ENCODE measurements at places on chromosomes 3 and 15.

DNA sequence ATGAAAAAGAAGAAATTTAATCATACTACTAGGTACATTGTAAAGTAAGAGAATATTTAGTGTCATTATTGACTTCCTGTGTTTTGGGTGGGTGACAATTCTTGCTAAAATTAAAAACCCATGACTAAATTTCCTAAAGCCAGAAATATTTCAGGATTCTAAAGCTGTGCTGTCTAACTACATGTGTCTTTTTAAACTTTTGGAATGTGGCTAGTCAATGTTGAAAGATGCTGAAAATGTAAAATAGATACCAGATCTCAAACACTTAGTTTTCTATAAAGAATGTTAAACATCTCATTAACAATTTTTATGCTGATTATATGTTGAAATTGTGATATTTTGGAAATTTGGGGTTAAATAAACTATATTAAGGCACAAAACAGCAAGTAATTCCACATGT, 308.9 kb upstream of the TMCO5A start:
- DNase-seq, result no peak

GRCh38 chr3:147426931-147427330, 17.8 kb downstream of the ZIC1 start:
- no peak for DNase-seq

GRCh38 chr3:137165117-137165806, 207.5 kb downstream of the IL20RB start:
- peak; percentile 62 for DNase-seq

- no peak for DNase-seq
Measured at GRCh38 chr3:31490502-31490901, 42.2 kb upstream of the STT3B start.

GRCh38 chr3:78868570-78868969, 899.2 kb downstream of the ROBO1 start:
- no peak for DNase-seq

GRCh38 chr15:99437315-99438223, 128.2 kb upstream of the MEF2A start:
- DNase-seq, result peak; percentile 53

- peak; percentile 86 for DNase-seq
Measured at GRCh38 chr3:69540706-69541581, 155.1 kb upstream of the FRMD4B start.

- DNase-seq, result peak; percentile 27
Measured at GRCh38 chr3:10520072-10520471, 14.7 kb upstream of the ATP2B2 start.

- no peak for DNase-seq
Measured at GRCh38 chr15:34043813-34044212, 4.8 kb upstream of the AVEN start.

GRCh38 chr15:76954744-76955143, 23.2 kb downstream of the RCN2 start:
- peak; percentile 47 for DNase-seq

- peak; percentile 73 for DNase-seq
Measured at GRCh38 chr15:68497206-68497910, 65.4 kb upstream of the ITGA11 start.

- DNase-seq, result no peak
Measured at GRCh38 chr3:114411190-114411668, 117.4 kb downstream of the TIGIT start.

GRCh38 chr3:149536429-149536828, 61.9 kb downstream of the TM4SF4 start:
- peak; percentile 91 for DNase-seq

DNA sequence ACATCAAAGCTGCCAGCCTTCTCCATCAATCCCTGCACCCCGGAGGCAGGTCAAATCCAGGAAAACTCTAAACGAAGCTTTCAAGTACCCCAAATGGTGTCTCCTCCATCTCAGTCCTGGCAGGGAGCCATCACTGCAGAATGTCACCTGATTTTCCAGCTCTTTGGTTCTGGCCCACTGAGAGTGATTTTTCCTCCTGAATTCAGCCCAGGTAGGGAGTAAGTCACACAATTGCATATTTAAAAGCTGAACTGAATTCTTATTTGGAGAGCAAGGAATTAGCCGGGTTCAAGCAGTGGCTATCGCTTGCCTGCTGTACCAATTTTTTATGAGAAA, 5.3 kb downstream of the RFTN1 start:
- no peak for DNase-seq

DNA sequence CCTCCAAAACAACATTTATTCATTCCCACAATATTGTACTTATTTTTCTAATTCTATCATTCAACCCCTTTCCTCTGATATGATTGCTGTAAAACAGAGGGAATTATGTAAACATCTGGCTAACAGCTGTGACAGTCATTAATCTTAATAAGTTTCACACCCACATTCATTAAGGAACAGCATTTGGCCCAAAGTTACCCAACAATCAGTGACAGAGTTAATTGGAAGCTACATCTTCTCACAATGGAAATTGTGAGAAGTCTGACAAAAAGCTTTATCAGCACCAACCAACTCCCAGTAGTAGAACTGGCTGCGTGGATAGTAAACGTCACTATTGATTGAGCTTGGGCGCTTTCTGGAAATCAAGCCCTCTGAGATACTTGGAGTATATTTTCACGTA, 165.8 kb upstream of the SLC24A5 start:
- DNase-seq, result no peak

GRCh38 chr3:156721687-156722618, 47.6 kb downstream of the TIPARP start:
- DNase-seq, result no peak

DNA sequence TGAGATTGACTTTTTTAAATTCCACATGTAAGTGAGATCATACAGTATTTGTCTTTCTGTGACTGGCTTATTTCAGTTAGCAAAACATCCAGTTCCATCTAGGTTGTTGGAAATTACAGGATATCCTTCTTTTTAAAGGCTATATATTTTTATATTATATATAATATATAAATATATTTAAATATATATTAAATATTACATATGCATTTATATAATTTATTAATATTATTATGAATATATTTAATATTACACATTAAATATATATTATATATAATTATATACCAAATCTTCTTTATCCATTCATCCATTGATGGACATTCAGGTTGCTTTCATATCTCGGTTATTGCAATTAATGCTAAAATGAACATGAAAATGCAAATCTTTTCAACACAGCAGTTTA, 49.9 kb downstream of the FAM227B start:
- no peak for DNase-seq

DNA sequence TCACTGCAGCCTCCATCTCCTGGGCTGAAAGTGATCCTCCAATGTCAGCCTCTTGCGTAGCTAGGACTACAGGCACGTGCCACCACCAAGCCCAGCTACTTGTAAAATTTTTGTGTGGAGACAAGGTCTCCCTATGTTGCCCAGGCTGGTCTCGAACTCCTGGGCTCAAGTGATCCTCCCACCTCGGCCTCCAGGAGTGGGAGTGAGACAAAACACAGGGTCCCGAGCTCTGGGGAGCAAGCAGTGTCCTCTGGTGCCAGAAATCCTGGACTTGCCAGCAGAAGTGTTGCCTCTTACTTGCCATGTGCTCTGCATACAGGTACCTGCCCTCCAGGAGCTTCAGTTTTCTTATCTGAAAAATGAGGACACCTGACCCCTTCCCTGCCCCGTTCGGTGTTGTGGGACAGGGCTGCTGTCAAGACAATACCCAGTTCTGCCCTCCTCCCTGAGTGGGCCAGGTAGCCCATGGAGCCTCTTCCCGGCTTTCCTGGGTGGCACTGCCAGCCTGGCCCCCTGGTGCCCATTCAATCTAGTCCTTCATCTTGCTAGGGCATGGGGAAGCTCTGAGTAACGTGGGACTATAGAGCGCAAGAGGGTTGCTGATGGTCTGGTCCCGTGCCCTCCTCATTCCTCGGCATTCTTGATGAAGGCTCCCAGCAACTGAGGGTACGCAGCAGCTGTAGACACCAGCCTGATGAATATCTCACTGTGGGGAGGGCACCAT, 164.6 kb downstream of the GOLGA6L4 start:
- peak; percentile 39 for DNase-seq

GRCh38 chr15:51718219-51718618, 19.2 kb downstream of the LYSMD2 start:
- no peak for DNase-seq

DNA sequence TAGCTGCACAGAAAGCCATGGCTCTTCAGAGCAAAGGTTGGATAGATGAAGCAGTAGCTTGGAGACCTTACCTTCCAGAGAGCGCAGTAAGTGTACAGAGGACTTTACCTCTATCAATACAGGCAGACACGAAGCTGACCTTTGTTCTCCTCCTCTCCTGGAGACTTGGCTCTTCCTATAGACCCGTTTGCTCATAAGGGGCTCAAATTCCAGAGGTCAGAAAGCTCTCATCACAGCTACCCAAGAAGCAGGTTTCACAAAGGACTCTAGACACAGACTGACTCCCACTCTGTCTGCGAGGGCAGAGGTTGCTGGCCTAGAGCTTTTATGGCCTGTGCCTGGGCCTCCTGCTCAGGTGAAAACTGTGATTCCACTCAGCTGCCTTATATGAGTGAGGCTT, 35.4 kb upstream of the TOPAZ1 start:
- no peak for DNase-seq

DNA sequence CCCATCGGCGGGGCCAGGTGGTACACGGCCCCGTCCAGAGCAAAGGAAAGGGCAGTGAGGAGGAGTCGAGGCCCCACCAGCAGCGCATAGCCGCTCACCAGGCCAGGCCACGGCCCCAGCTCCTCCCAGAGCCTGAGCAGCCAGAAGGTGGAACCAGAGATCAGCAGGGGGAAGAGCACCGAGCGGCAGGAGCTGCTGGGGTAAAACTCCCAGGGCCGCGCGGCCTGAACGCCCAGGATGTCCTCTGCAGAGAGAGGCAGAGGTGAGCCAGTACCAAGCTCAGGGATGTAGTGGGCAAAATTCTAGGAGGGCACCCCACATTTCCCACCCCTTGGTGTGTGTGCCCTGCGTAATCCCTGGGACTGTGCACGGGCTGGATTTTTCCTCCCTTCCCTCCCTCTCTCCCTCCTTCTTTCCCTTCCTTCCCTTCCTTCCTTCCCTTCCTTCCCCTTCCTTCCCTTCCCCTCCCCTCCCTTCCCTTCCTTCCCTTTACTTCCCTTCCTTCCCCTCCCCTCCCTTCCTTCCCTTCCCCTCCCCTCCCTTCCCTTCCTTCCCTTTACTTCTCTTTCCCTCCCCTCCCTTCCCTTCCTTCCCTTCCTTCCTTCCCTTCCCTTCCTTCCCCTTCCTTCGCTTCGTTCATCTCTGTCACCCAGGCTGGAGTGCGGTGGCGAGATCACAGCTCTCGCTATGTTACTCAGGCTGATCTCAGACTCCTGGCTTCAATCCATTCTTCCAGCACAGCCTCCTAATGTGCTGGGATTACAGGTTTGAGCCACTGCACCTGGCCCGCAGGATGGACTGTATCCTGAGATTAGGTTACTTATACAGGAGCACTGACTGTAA, 6.3 kb upstream of the NCBP2 start:
- peak; percentile 80 for DNase-seq

- no peak for DNase-seq
Measured at GRCh38 chr3:17092583-17092933, 207.8 kb downstream of the PLCL2 start.

- DNase-seq, result no peak
Measured at GRCh38 chr15:58934521-58934920, 1.0 kb upstream of the SLTM start.

GRCh38 chr3:143418391-143418790, 298.8 kb downstream of the CHST2 start:
- no peak for DNase-seq

GRCh38 chr3:61464518-61465140, 96.7 kb upstream of the PTPRG start:
- DNase-seq, result no peak

- no peak for DNase-seq
Measured at GRCh38 chr3:151120409-151120808, 34.9 kb downstream of the MED12L start.

GRCh38 chr15:68823561-68823960, 2.9 kb upstream of the ANP32A start:
- DNase-seq, result no peak

- no peak for DNase-seq
Measured at GRCh38 chr15:80002267-80002666, 31.3 kb upstream of the BCL2A1 start.

- no peak for DNase-seq
Measured at GRCh38 chr15:64100958-64101357, 5.2 kb downstream of the SNX1 start.

DNA sequence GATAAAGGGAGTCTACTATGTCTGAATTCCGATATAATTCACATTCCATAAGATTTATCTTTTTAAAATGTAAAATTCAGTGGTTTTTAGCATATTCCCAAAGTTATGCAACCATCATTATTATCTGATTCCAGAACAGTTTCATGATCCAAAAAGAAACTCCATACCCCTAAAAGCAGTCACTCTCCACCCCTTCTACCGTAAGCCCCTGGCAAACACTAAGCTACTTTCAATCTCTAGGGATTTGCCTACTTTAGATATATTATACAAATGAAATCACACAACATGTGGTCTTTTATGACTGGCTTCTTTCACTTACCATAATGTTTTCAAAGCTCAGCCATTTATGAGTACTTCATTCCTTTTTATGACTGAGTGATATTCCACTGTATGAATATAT, 65.6 kb downstream of the TMEM212 start:
- DNase-seq, result no peak

- peak; percentile 60 for DNase-seq
Measured at GRCh38 chr3:190497811-190498210, 16.1 kb upstream of the IL1RAP start.

GRCh38 chr15:46681901-46682300, 1035.4 kb upstream of the SEMA6D start:
- DNase-seq, result peak; percentile 49

All from islet precursor cell (in vitro differentiated cells).